H54 (cell line): ENCODE measurements at places on chromosomes 2 and 18.

DNA sequence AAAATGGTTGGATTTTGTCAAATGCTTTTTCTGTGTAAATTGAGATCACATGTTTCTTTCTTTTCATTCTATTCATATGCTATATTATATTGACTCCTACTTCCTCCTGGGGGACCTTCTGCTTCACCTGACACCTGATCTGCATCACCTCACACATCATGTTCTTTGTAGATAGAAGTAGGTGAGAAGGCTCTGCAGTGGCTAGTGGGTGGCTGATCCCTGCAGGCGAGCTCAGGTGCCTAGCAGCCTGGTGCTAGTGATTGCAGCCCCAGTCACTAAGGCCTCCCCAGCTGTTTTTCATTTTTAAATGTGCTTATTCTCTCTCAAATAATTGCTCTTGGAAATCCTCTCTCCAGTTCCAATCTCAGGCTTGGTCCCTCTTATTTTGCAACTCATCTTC is 33.6 kb downstream of the MC4R start:
- DNase-seq, result no peak

GRCh38 chr2:192687015-192687414 is 492.3 kb upstream of the TMEFF2 start:
- no peak for DNase-seq

- DNase-seq, result peak; percentile 93
These were observed 4.0 kb upstream of the WNT10A start for GRCh38 chr2:218876562-218877219.

DNA sequence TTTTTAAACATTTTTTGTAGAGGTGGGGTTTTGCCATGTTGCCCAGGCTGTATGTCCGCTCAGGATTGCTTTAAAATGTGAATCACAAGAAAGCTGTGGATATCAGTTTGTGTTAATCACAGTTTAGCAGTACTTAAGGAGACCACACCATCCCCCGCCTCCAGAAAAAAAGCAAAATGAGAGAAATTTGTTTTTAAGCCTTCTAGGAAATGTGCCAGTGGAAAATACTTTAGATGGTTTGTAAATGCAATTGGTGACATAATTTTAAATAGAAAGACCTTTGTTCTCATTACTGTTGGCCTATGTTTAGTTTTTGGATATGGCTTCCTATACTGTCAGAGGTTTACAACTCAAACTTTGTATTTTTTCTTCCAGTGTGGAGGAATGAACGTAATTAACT is 27.0 kb downstream of the GCA start:
- no peak for DNase-seq

GRCh38 chr18:12086249-12086648 is 7.4 kb upstream of the ANKRD62 start:
- DNase-seq, result no peak

- no peak for DNase-seq
These were observed 315.1 kb downstream of the RDH14 start for GRCh38 chr2:18245375-18245774.

DNA sequence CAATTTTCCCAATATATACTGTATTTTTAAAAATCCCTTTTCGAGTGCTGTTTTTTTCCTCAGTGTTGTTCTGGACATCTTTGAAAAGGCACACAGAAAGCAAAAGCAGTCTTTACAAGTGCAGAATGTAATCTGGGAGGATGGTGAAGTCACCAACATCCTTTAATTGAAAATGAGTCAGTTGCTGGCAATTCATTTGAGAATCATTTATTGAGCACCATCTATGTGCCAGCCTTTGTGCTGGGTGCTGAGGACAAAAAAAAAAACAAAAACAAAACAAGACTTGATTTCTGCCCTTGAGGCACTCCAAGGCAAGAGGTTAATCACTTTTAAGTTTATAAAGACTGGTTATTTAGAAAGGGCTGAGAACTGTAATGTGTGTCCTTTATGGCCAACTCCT is 46.7 kb upstream of the ACVR1 start:
- no peak for DNase-seq

DNA sequence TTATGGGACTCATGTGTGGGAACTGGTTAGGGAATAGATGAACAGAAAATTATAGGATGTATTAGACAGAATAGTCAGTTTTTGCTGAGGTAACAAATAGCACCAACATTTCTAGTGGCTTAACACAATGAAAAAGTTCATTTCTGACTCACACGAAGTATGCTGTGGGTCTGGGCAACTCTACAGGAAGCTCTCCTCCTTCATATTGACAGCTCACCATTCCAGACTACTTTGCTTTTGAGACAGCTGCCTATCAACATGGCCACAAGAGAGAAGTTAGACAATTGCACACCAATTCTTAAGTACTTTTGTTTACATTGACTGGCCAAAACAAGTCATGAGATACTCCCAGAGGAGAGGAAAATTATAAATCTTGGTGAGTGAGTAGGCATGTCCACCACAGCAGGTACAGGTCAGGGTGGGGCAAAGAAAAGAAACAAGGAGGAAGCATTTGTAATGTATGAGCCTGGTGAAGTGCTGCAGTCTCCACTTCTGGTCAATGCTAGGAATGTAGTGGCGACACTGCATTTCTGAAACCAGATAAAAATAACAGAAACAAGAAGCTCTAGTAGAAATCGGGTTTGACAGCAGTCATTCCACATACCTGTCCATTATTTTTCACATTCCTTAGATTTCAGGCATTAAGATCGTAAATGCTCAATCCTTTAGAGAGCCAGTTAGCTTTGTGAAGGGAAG is 141.6 kb downstream of the ICOS start:
- DNase-seq, result no peak
